ENCODE measurements at places on chromosomes 3 and 15. TPM values are rescaled to one million over a fixed set of nuclear protein-coding genes. Genes with fewer than 3 reads are reported as not detected.

DNA sequence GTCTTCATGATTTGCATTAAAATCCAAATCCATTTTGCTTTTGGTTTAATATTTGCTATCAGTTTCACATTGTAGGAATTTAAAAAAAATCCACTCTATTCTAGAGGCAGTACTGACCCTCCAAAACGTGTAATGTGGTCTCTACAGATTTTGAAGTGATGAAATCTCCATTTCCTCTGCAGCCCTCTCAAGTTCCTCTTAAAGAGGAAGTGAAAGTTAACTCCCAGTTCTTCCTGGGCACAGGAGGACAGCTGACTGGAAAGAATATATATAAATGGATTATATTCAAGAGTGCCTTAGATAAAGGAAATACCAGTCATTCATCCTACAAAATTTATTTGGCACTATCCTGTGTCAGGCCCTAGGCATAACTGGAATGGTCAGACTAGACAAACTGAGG is 83.5 kb upstream of the PLCL2 start:
- DNase-seq = no peak

GRCh38 chr15:57330619-57331340 is 45.5 kb upstream of the CGNL1 start:
- no peak for DNase-seq

- DNase-seq = no peak
Observed at GRCh38 chr15:101391981-101392640, 97.1 kb upstream of the SNRPA1 start.

DNA sequence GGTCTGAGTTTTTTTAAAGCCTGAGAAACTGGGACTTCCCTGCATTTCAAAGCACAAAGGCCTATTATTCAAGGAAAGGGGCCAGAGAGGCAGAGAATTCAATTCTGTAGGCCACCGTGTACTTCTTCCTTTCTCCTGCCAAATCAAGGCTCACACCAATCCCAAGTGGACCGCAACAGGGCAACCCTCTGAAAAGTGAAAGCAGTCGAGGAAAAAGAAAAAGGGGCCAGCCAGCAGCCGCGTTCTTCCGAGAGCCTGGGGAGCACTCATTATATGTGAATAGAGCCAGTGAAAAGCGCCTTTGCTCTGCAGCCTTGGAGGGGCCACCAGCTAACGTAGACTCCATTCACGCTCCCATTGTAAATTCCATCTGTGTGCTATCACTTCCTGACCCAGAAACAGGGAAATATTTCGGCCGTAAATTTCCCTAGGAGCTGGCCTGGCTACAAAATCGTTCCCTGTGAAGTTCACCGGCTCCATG is 45.9 kb upstream of the THUMPD3 start:
- DNase-seq = peak; percentile 36

The TMCO5A gene
- total RNA-seq = not detected

The C3orf49 gene
- total RNA-seq = not detected

DNA sequence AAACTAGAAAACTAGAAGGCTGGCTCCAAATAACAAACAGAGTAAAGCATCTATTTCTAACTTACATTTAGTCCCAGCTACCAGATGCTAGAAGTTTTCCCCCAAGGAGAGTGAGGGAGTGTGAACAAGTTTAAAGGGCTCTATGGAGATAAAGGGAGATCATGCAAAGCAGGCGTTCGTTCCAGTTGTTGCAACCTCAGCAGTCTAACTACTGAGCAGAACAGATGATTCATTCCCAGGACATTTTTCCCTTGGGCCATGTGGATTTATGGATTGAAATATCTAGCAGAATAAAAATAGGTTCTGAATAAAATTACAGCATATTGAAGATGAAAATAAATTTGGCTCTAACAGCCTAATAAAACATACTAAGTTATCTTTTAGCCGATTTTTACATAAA is 154.8 kb upstream of the TTC14 start:
- DNase-seq = peak; percentile 79

GRCh38 chr3:186180151-186180550 is 71.3 kb upstream of the ETV5 start:
- DNase-seq = no peak

- no peak for DNase-seq
Observed at GRCh38 chr3:153163756-153164550, 1.9 kb downstream of the RAP2B start.

DNA sequence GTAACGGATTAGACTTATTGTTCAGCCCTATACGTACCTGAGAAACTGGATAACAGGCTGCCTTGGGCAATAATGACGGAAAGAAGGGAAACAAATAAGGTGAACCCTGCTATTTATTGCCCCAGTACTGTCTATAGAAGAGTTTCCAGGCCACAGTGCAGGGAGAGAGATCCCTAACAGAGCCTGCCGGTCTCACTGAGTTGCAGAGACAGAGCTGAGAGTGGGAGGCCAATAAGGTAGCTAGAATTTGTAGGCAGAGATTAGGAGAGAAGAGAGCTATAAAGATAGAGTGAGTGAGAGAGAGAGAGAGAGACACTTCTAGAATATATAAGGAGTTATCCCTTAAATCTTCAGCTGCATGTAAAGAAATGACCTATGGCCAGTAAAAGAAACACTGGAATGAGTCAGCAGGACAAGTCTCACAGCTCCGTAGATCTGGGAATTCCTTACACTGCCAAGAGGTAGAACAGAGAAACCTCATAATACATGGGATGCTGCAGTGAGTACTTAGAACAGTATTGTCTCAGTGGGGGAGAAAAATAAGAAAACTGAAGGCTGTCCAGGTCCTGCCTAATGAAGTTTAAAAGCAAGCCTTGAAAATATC is 51.8 kb downstream of the ST3GAL6 start:
- peak; percentile 64 for DNase-seq

The LRRC34 gene
- under 0.01 TPM for total RNA-seq

GRCh38 chr15:96162322-96162721 is 168.2 kb upstream of the NR2F2 start:
- no peak for DNase-seq

DNA sequence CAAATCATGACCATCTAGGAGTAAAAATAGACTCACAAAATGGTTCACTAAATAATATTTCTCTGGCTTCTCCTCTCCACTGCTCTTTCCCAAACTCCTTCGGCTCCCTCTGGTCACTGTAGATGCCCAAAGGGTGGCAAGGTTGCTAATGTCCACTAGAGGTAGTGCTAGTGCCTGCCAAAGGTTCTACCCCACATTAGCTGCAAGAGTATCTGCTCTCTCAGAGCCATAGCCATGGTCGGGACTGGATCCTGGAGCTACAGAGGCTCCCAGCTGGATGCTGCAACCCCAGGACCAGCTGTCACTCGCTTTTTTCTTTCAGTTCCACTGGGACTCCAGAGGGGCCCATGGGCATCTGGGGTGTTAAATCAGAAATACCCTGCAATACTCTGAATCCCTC is 8.5 kb downstream of the HTR3D start:
- DNase-seq = no peak

- DNase-seq = peak; percentile 88
Observed at GRCh38 chr3:139302084-139302800, 41.6 kb upstream of the MRPS22 start.

The ANKRD63 gene
- not detected for total RNA-seq

DNA sequence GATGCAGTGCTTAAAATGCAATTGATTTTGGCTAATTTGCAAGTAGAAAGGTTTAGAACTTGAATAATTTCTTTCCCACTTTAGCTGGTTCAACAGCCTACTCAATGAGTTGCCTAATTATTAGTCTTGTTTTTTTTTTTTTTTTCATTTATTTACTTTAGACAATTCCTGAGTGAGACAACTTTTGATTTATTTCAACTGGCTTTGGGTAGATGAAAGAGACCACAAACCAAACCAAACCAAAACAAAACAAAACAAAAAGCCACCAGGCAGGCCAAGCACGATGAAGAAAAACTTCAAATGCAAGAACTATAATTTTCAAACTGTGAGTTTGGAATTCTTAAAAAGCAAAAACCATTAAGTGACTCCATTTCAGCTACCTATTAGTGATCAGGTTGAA is 469.9 kb downstream of the GBE1 start:
- DNase-seq = no peak

DNA sequence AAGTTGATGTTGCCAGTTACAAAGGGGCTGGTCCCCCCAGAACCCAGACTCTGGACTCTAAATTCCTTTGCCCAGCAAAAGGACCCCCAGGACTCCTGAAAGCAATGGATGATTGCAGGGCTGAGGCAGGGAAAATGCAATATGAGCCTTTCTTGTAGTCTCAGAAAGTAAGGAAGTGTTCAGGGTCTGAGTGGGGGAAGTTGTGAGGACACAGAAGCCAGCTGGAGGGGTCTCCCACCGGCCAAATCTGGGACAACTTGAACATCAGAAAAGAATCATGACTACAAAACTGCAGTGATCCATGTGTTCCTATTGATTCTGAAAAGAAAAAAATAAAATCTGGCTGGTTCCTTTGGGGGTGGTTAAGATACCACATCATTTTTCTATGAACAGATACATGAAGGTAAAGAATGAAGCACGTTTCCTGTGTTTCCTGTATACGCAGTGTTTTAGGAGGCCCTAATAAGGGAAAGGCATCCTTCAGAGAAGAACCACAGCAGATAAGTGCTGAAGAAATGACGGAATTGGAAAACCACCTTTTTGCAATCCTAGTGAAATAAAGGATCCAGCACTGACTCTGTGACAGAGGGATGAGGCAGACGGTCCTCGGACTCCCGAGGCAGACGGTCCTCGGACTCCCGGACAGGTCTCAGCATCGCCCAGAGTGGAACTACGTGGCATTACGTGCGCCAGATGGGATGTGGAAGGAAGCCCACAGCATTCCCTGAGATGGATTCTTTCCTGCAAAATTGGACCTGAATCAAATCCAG is 22.2 kb upstream of the GRIP2 start:
- no peak for DNase-seq

DNA sequence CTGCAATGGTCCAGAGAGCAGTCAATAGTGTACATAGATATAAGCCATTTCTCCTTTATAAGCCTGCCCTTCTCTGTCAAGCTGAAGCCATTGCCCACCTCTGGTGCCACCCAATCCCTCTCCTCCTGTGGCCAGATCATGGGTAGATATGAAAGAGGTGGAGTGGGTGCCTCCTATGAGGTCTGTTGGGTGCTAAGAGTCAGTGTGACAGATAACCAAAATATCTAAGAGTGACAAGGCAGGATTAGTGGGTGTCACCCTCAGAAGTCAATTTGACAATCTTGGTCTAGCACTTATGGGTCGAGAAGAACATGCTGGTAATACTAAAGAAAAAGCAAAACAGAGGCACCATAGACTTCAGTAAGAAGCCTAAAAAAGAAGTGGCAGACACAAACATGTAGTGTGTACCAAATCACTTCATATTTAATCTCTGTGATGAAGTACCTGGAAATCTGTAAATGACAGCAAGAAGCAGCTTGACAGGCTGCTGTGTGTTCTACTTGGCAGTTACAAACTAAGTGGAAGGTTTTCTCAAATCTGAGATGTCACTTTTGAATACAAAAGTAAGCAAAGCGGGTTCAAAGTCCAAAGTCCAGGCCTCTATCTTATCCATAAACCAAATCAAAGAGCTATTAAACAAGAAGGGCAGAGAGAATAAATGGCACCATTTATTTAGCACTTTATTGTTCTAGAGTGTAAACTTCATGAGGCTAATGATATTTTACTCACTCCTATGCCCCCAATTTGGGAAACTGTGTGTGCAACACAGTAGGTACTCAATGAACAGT is 118.9 kb upstream of the EOMES start:
- no peak for DNase-seq

The MYL3 gene
- total RNA-seq = not detected

- no peak for DNase-seq
Observed at GRCh38 chr3:58429657-58430056, 4.0 kb downstream of the PDHB start.

DNA sequence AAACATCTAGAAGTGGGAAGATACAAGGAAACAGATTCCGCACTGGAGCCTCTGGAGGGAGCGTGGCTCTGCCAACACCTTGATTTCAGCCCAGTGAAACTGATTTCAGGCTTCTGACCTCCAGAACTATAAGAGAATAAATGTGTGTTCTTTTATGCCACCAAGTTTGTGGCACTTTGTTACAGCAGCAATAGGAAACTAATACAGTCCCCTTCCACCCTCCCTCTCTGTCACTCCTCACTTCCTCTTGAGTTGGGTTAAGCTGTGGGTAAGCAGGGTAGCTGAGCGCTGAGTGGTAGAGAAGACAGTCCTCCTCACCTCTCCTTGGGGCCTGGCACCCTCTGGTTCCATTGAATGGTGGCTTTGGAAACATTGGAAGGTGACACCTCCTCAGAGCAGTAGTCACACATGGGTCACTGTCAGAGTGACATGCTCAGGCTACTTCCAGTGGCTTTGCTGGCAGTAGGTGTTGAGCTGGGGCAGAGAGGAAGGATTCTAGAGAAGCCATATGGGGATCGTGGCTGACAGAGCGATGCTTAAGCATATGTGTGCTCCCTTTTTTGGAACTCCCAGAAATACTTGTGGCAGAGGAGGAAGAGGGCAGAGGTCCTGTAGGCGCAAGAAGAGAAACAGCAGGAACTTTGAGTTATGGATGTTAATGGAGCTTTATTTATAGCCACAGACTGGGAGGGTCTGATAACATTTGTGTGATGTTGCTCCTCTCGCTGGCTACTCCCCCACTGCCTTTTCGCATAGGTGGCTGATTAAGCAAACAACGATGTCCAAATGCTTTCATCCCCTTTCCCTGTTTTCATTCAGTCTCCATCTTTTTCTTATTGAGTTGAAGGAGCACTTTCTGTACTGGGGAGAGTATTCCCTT is 14.8 kb upstream of the HCN4 start:
- DNase-seq = no peak

- DNase-seq = no peak
Observed at GRCh38 chr3:137764563-137765309, 621 bp downstream of the SOX14 start.

DNA sequence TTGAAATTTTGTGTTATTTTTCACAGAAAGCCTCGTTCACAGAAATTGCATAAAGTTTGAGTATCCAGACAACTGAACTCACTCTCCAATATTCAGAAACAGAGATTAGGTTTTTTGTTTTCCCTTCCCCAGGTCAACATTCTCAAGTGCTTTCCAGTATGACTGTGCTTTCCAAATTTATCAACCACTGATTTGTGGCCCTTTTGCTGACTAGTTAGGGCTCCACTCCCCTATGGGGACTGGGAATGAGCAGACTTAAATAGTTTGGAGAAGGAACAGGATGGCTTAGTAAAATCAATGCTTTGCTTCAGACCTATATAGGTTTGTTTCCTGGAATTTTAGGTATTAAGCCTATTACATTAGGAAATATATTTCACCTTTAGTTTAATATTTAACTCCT is 38.2 kb upstream of the NAALADL2 start:
- DNase-seq = no peak

The GRIP2 gene
- total RNA-seq = under 0.01 TPM

The GMNC gene
- total RNA-seq = under 0.01 TPM

The EPB42 gene
- total RNA-seq = not detected

GRCh38 chr3:105933871-105934270 is 65.1 kb upstream of the CBLB start:
- no peak for DNase-seq

- DNase-seq = no peak
Observed at GRCh38 chr3:141933421-141934300, 57.2 kb downstream of the ATP1B3 start.

GRCh38 chr3:61227799-61228198 is 23.5 kb downstream of the FHIT start:
- DNase-seq = no peak

The TEX9 gene
- total RNA-seq = 2.6 TPM

All from bronchial epithelial cell (primary cell).